ENCODE measurements at places on chromosomes 13 and 19.
A peak's percentile ranks its signal among the peaks of the same experiment; 100 is the strongest.

- DNase-seq = no peak
These were observed 204.6 kb upstream of the TSHZ3 start for GRCh38 chr19:31553846-31554215.

GRCh38 chr19:51719251-51719988, 4.4 kb downstream of the HAS1 start:
- no peak for DNase-seq

GRCh38 chr13:55572862-55573261, 1567.9 kb upstream of the PRR20A start:
- no peak for DNase-seq

DNA sequence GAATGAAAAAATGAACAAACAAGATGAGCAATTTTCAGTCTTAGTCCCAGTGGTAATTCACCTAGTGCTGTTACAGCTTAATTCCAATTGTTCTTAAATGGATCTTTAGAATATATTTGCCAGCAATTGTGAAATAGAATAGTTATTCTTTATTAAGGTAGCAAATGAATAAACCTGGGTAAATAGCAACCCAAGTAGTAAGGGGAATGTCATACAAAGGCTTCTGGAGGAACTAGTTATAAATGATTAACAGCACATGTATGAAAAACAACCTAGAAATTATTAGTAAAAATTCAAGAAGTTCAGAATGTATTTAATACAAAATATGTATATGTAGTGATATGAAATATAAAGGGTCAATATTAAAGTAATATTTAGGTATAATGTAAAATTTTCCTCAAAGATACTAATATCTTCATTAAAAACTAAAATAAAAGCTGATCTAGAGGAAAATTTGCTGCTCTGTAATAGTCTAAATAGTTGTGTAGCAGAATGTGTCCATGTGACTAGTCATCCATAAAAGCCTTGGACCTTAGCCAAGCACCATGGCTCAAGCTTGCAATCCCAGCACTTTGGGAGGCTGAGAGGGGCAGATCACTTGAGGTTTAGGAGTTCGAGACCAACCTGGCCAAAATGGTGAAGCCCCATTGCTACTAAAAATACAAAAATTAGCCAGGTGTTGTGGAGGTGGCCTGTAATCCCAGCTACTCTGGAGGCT, 535.9 kb upstream of the ATXN8OS start:
- no peak for DNase-seq

DNA sequence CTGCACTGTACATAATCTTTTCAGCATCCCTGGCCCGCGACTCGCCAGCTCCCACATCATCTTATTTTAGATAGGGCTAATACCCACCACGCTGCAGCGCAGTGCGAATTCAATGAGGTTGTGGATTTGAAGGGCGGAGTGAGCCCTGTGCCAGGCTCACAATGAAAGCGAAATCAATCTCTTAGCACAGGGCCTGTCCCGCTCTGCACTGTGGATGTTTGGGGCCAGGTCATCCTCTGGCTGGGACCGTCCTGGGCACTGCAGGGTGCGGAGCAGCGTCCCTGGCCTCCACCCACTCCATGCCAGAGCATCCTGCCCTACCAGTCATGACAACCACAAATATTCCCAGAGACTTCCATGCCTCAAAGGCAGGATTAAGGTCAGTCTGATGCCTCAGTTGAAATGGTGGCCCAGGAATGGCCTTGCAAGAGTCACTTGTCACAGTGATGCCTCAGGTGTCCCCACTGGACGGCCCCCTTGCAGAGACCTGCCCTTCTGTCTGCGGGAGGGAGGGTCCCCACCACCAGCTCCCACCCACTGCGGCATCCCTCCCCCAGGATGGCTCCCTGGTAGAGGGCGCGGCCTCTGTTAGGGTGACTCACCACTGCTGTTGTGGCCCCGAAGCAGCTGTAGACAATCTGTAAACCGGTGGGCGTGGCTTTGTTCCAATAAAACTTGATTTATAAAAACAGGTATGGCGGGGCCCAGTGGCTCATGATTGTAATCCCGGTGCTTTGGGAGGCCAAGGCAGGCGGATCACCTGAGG, 5.6 kb downstream of the UHRF1 start:
- peak; percentile 66 for DNase-seq

DNA sequence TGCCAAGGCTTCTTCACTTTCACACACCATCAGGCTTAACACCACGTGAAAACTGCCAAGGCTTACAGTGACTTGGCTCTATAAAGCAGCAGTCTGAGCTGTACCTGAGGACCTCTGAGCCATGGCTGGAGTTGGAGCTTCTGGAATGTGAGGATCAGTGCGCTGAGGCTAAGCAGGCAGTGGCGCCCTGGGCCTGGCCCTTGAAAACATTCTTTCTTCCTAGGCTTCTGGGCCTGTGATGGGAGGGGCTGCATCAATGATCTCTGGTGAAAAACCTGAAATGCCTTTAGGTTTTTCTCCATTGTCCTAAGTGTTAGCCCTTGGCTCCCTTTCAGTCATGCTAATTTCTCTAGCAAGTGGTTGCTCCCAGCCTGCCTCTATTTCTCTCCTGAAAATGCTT, 192.5 kb upstream of the PCDH20 start:
- no peak for DNase-seq

DNA sequence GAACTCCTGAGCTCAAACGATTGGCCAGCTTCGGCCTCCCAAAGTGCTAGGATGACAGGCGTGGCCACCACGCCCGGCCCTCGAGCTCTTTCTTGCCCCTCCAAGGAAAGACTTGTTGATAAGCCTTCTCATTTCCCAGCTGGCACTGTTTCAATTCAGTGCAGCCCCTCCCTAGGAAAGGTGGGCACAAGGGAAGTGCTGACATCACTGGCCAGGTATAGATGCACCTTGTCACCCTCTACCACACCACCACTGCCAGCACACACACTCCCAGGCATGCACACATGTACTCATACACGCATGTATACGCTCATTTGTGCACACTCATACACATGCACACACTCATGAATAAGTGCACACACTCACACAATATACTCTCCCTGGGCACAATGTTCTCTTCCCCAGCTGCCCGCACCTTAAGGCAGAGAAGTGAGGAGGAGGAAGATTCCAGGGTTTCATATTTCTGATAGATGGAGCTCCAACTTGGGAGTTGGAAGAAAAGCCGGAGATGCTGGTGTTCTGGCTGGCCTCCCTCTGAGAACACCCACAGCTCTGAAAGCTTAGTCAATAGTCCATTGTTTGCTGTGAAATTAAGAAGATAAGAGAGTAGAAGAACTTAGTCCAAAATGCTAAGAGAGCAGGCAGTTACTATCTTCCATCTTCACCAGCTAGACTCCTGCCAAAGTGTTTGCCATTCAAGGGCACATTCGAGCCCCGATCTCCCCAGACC, 196.7 kb downstream of the FOXO1 start:
- DNase-seq = no peak

DNA sequence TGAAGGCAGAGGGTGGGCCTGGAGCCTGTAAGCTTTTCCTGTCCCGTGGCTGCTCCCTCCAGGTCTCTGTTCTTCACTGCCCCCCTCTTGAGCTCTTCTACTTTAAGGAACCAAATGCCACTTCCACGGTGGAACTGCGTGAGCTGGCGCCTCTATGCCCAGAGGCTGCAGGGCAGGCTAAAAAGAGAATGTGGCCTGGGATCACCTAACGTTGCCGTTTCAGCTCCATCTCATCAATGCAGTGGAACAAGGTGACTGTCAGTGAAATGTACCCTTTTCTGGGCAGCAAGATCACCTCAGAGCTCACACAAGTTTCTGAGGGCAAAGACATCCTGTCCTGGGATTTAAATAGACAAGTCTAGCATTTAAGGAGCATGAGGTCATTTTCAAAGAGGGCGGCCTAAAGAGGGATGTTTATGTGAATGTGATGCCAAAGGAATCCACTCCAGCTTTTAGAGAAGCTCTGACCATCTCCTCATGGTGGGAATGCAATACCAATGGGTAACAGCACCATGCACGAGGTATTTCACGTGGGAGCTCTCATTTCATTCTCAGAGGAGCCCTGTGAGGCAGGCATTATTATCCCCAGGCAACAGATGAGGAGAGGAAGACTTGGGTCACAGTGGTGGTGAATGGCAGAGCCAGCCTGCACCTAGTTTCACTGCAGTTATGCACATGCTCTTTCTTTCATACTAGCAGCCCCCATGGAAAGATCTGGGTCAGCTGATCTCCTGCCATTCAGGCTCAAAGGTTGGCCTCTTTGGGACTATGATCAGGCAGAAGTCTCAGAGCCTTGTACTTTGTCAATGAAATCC, 39.3 kb downstream of the RGCC start:
- DNase-seq = no peak

DNA sequence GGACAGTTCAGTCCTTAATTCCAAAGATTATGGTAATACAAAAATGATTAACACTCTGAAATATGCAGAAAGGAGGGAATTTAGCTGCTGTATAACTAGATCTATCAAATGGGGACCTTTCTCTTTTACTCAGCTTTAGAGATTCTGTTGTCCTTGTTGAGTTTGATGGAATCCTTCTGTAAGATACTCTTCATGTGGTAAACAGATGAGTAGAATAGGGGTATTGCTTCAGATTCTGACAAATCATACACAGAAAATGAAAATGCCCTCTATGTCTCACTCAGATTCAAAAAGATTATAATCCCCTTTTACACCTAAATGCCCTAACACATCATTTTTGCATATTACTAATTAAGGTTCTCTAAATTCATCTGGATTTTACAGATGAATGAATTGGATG, 50.7 kb downstream of the ARHGAP35 start:
- no peak for DNase-seq

- DNase-seq = no peak
These were observed 4.7 kb downstream of the AKT1S1 start for GRCh38 chr19:49872245-49873128.

Measured in activated CD4-positive, CD25-positive, alpha-beta regulatory T cell treated with anti-CD3 and anti-CD28 coated beads, Interleukin-2, amount 50 U/mL, for 72 hours (primary cell).